ENCODE measurements at places on chromosomes 7 and 10. TPM values are rescaled to one million over a fixed set of nuclear protein-coding genes. Genes with fewer than 3 reads are reported as not detected.

DNA sequence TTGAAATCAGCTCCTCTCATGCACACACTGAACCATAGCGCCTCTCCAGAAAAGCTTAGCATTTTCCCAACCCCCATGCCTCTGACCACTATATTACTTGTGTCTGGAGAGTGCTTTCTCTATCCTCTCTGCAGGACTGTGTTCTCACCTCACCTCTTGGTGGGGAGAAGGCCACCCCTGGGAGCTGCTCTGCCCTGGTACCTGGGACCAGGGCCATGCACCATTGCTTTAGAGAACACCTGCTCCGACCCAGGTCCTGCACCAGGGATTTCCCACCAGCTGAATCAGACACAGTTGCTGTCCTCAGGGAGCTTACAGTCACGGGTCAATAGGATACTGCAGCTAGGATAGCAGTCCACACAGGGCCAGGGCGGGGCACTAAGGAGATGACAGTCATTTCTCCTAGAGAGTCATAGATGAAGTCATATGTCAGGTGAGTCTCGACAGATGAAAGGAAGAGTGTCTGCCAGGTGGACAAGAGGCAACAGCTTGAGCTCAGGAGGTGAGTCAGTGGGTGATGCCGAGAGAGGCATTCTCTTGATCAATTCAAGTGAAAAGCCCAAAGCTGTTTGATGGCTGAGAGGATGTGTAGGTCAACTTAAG lies 619 bp upstream of the LMTK2 start:
- no peak for DNase-seq

DNA sequence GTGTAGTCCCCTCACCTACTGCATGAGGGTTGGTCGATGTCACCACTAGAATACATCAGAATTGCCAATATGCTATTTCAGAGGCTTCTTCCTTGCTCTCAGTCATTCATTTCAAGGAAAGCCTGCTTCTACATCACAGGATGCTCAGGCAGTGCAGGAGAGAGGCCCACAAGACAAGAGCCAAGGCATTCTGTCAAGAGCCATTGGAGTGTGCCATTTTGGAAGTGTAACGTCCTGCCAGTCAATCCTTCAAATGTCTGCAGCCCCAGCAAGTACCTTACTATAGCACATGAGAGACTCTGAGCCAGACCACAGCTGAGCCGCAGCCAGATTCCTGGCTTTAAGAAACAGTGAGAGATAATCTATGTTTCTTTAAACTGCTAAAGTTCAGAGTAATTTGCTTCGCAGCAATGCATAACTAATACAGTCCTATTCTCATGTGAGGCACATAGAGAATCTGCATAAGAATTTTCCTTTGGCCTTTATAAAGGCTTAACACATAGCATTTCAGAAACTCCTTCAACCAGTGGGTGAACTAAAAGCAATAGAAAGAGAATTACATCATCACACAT lies 166.5 kb upstream of the GNAI1 start:
- no peak for DNase-seq

DNA sequence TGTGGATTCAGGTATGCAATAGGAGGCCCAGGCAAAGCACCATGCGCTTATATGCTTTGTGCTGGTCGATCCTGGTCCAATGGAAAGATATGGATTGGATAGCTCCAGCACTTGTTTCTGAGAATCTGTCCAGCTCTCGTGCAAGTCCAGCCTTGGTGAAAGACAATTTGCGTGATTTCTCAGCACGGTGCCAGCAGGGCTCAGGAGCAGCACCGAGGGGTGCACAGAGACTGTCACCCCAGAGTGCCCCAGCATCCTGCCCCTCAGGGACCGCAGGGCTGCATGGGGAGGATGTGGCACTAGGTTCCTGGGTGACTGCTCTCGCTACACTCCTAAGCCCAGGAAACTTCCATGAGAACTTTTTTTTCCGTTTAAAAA lies 225.2 kb downstream of the WDR37 start:
- no peak for DNase-seq

DNA sequence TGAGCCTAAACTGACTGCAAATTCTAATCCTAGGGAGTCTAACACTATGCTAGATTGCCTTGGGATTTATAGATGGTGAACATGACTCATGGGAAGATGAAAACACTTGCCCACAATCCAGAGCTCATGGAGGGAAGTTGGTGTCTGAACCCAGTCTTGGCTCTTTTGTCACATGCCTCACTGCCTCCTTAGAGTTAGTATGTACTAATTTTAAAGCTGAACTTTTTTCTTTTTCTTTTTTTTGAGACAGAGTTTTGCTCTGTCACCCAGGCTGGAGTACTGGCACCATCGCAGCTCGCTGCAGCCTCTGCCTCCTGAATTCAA lies 14.4 kb downstream of the MRPL32 start:
- no peak for DNase-seq

GRCh38 chr10:132937861-132938260 lies 4.5 kb downstream of the CFAP46 start:
- no peak for DNase-seq

GRCh38 chr10:127888521-127889312 lies 4.0 kb downstream of the CLRN3 start:
- no peak for DNase-seq

DNA sequence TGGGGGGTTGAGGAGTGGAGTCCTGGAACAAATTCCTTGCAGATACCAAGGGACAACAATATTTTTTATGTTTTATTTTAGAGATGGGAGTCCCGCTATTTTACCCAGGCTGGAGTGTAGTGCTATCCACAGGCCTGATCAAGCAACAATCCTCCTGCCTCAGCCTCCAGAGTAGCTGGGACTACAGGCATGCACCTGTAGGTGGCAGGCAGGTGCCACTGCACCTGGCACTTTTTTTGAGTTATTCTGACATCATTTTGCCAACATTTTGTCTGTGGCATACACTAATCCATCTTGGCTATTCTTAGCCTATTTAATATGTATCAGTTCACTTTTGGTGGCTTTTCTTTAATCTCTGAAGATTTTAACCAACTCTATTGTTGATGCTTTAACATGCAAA lies 317.8 kb upstream of the MTPN start:
- DNase-seq, result no peak

DNA sequence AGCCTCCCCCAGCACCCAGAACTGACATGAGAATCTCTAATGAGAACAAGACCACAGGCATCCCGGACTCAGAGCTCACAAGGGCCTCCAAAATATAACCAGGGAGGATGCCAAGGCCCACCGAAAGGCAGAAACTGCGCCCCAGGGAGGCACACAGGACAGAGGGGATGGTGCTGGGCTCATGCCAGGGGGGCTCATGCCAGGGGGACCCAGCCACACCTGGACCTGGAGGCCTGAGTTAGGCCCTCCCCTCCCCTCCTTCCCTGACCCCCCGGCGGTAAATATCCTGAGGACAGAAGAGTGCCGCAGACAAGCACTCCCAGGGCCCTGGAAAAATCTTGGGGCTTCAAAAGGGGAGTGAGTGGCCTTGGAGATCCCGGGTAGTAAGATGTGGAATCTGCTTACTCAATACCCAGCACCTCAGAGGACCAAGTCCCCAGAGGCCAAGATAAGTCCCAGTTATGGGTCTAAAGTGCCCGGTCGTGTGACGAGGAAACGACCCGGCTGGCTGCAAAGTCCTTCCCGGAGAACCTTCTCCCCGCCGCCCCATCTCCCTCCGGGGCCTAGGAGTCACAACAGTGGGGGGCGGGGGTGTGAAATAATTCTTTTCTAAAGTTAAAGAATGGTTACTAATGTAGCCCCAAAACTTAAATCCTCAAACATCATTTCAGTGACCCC lies 11.9 kb downstream of the PDGFA start:
- no peak for DNase-seq

GRCh38 chr7:70239918-70240317 lies 641.6 kb downstream of the AUTS2 start:
- no peak for DNase-seq

- no peak for DNase-seq
Measured at GRCh38 chr10:70985824-70986622, 97.7 kb upstream of the PCBD1 start.

DNA sequence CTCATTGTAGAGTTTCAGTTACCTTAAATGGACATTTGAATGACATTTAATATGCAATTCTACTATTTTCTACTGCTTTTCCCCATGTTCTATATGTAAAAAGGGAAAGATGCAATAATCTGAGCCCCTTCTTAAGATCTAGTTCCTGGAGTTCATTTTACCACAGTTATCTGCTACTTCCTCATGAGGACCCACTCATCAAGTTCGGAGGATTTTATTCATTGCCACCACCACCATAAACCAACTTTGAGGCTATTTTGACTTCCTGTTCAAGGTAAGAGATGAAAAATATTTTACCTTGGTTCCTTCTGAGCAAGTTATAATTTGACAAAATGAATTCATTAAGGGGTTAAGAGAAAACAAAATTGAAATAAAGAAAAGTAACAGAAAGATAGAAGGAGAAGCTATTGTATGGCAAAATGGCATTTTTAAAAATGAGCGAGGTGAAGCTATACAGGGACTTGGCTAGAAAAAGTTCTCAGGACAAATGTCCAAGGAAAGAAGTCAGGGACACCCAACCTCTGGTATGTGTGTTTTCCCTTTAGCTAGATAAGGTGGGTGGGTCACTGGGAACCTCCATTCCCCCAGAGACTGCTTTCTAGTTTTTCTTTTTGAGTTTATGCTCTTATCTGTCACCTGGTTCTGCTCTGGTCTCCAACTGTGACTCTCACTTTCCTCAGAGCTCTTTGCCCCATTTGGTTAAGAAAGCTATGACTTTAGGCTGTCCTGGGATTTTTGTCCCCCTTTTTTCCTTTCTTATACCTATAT lies 14.9 kb upstream of the FAM3C start:
- DNase-seq, result no peak

- DNase-seq, result no peak
Measured at GRCh38 chr10:132506711-132507408, 30.7 kb upstream of the INPP5A start.

GRCh38 chr7:141381794-141382427 lies 169.3 kb upstream of the AGK start:
- DNase-seq, result no peak

GRCh38 chr7:140022582-140023211 lies 40.1 kb downstream of the PARP12 start:
- DNase-seq, result no peak

- no peak for DNase-seq
Measured at GRCh38 chr10:103736763-103737162, 118.6 kb downstream of the SH3PXD2A start.

DNA sequence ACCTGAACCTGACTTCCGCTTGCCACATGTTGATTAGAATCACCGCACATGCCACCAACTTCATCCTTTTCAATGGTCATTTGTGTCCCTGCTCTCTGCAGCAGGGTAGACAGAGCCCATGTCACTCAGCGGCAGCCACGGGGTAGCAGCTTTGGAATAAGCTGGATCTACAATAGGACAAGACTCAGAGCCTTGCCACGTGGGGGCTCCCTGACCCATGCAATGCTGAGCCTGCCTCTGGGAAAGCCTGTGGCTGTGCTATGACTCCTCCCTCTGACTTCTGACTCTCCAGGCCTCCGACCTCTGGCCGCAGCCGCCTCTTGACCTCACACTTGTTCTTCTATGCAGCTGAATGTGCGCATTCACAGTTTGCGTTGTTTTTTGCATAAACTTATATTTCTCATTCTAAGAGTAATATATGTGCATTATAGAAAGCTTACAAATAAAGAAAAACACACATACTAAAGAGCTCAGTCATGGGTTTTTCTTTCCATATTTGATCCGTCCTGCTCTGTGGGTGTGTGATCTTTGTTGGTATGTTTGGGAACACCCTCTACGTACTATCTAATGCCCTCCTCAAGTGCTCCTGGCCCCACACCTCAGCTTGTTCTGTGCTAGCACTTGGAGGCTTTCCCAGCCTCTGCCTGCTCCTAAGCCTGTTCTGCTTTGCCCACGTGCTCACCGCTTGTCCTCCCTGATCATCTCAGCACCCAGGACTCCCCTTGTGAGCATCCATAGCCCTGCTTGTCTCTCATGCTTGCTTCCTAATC lies 198.0 kb upstream of the MKI67 start:
- DNase-seq, result no peak

DNA sequence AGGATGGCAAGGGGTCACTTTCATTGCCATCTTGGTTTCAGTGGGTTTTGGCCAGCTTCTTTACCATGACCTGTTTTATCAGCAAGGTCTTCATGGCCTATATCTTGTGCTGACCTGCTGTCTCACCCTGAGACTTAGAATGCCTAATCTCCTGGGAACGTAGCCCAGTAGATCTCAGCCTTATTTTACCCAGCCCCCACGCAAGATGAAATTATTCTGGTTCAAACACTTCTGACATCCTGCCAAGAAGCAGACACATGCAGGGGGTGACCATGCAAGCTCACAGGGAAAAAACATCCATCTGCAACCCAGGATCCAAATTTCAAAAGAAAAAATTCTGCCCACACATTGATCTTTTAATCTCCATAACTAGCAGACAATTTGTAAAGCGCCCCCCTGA lies 88.4 kb upstream of the EEPD1 start:
- no peak for DNase-seq

GRCh38 chr10:4596951-4597350 lies 229.1 kb upstream of the AKR1E2 start:
- DNase-seq, result no peak

- DNase-seq, result no peak
Measured at GRCh38 chr10:60989400-60989876, 45.5 kb upstream of the RHOBTB1 start.

GRCh38 chr10:676178-676577 lies 13.3 kb downstream of the DIP2C start:
- DNase-seq, result no peak

DNA sequence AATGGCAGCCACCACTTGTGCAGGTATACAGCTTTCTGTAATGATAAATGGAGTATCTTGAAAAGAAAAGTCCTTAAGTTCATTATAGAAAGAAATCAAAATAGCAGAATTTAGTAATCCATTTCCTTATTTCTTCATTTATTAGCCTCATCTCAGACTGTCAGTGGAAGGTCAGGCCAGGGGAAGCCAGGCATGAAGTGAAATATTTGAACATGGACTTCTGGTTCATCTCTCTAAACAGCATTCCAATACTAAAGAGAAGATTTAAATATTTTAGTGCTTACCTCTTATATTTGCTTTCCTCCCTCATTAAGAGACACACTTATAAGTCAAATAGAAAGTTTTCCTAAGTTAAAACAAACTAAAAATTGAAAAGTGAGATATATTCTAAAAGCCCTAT lies 26.8 kb downstream of the TRDMT1 start:
- DNase-seq, result no peak

- no peak for DNase-seq
Measured at GRCh38 chr7:23216021-23216420, 30.6 kb upstream of the GPNMB start.

DNA sequence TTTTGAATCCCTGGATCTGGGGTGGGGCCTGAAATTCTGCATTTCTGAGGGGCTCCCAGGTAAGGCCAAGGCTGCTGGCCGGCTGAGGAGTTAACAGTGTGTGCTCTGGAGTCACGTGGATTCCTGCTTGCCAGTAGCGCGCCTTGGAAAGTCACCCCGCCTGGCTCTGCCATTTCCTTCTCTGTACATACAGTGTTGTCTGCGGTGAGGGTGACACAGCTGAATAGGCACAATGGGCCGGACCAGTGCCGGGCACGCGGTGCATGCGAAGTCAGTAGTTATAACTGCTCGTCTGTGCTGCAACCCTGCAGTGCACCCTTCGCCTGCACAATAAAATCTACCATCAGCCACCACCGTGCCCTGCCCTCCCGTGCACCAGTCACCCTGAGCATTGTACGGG lies 68.0 kb upstream of the EEPD1 start:
- no peak for DNase-seq

Gene FRMD4A
- polyA plus RNA-seq, result 82.0 TPM

Gene GNGT1
- not detected for polyA plus RNA-seq

Gene ARMC10
- polyA plus RNA-seq, result 67.3 TPM

Gene COL17A1
- polyA plus RNA-seq, result 1.3 TPM

Gene MASTL
- 15.1 TPM for polyA plus RNA-seq

Gene TUBB8
- polyA plus RNA-seq, result 0.67 TPM

Gene RPEL1
- 0.14 TPM for polyA plus RNA-seq

Gene FZD1
- 68.3 TPM for polyA plus RNA-seq

Gene C10orf62
- polyA plus RNA-seq, result 0.27 TPM

All from renal cortex interstitium (tissue), 15 donors.